ENCODE measurements at places on chromosomes 4 and X. TPM values are rescaled to one million over a fixed set of nuclear protein-coding genes. Genes with fewer than 3 reads are reported as not detected.

KDR gene
- total RNA-seq, result not detected

SLC26A1 gene
- not detected for total RNA-seq

TLR1 gene
- 5.3 TPM for total RNA-seq

SMR3B gene
- not detected for total RNA-seq

NLGN3 gene
- 0.87 TPM for total RNA-seq

GRCh38 chr4:16297003-16297402, 70.7 kb upstream of the TAPT1 start:
- no peaks in the 10 kb centered on the region for H3K4me1 ChIP-seq
- H3K27me3 ChIP-seq, result peaks cover 8% of the 10 kb centered on the region
- no peak for DNase-seq
- H3K36me3 ChIP-seq, result no peaks in the 10 kb centered on the region
- H3K27ac ChIP-seq, result no peak overlapping the region

DNA sequence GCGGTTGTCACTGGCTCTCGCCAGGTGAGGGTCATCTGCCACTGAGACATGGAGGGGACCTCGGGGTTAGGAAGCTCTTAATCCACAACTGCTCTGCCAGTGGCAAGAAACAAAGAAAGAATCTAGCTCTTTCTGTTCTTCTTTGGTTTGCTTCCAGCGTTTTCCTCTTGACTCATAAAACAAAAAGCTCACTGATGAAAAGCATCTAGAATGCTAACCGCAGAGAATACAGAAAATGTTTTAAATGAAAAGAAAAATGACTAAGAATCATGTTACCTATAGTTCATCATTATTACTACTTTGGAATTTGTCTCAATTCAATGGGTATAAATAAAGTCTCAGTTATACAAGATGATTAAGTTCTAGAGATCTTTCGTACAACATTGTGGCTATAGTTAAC, 274.8 kb upstream of the TENM3 start:
- H3K27ac ChIP-seq, result no peak overlapping the region
- DNase-seq, result no peak
- no peak overlapping the region for H3K4me3 ChIP-seq

- DNase-seq, result no peak
- no peaks in the 10 kb centered on the region for H3K4me1 ChIP-seq
- H3K27me3 ChIP-seq, result no peaks in the 10 kb centered on the region
- H3K27ac ChIP-seq, result no peak overlapping the region
- H3K4me3 ChIP-seq, result no peak overlapping the region
These were observed 403.4 kb downstream of the MAPK10 start for GRCh38 chr4:85956293-85956945.

DNA sequence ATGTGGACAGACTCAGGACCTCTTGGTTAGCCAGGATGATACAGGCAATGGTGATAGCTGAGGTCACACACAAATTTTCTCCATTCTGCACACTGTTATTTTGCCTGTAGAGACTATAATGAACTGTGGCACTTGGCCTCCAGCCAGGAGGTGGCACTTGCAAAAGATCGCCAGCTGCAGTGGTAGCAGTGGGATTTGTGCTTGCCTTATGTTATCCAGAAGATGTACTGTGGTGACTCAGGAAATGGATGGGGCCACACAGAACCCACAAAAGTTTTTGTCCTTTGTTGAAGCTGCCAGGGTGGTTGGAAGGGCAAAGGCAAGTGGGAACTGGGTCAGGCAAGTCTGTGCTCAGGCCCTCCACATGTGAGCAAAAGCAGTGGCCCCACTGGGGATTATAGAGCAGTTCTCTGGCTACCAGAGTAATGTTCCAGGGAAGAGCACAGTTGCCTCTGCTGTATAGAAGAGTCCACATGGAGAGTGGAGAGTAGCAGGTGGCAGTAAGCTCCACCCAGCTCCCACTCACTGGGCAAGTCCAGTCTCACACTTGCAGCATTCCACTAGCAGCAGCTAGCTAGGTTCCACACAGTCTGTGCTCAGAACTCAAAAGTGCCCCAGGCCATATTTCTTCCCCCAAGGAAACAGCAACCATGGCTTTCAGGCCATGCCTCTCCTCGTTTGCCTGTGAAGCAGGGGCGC, 5.9 kb upstream of the C4orf17 start:
- H3K4me3 ChIP-seq, result no peak overlapping the region
- H3K4me1 ChIP-seq, result peaks cover 26% of the 10 kb centered on the region
- H3K27ac ChIP-seq, result no peak overlapping the region
- peaks cover 8% of the 10 kb centered on the region for H3K27me3 ChIP-seq
- no peak for DNase-seq

- peaks cover 4% of the 10 kb centered on the region for H3K36me3 ChIP-seq
- no peak for DNase-seq
- no peak overlapping the region for H3K4me3 ChIP-seq
- peaks cover 2% of the 10 kb centered on the region for H3K27me3 ChIP-seq
- peaks cover 9% of the 10 kb centered on the region for H3K4me1 ChIP-seq
These were observed 523 bp upstream of the BTK start for GRCh38 chrX:101386542-101386885.

DNA sequence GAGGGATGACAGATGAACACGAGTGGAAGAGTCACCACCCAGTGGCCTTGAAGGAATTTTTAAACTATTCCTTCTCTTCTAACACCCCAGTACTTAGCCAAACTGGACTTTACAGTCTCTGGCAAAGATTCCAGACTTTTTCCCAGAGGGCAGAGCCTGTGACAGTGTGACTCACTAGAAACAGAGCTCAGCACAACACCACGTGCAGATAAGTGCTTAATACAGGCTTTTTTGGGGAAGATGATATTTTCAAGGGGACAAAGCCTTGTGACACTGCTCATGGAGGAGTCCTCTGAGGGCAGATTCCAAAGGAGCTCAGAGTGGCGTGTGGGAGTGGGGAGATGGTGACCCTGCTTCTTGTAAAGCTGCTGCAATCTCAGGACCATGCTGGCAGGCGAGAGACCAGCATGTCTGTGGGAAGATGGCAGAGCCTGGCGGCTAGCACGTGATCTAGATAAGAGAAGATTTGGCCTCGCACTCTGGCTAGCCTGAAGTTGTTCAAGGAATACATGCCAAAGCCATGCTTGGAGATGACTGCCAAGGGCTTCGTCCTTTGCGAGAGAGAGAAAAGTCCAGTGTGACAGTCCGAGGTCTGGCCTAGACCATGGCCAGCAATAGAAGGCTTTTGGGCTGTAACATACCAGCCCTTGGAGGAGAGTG, 2.4 kb downstream of the RAB33A start:
- peaks cover 46% of the 10 kb centered on the region for H3K4me1 ChIP-seq
- H3K36me3 ChIP-seq, result peaks cover 38% of the 10 kb centered on the region
- no peaks in the 10 kb centered on the region for H3K27me3 ChIP-seq
- H3K4me3 ChIP-seq, result peak overlapping the region; percentile 92
- H3K27ac ChIP-seq, result peak overlapping the region; percentile 98

- H3K4me1 ChIP-seq, result peaks cover 80% of the 10 kb centered on the region
- no peak overlapping the region for H3K4me3 ChIP-seq
- DNase-seq, result no peak
- no peak overlapping the region for H3K27ac ChIP-seq
- no peaks in the 10 kb centered on the region for H3K27me3 ChIP-seq
These were observed 13.3 kb downstream of the SLC2A9 start for GRCh38 chr4:10007793-10008608.

DNA sequence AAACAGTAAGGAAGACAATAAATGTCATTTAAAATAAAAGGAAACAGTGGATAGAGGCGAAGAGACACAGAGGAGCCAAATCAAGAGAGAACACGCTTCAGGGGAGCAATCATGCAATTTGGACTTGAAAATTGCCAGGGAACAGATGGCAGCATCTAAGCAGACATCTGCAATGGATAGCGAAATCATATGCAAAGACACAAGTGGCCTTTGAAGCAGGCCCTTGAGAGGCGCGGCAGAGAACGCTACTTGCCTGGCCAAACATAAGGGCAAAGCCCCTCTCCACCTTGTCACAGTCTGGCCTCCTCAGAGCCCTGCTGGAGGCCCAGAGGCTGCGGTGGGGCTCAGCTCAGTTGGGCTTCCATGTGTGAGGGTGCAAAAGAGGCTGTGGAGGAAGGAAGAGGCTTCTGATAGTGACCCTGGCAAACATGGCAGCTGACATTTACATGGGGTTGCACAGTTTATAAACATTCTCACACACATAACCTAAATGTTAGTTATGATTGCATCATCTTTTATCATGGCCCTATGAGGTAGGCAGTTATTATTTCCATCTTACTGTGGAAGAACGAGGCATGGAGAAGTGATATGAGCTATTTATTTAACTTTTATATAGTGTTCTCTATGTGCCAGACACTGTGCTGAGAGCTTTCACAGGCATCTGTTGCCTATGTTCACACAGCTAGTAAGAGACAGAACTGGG, 18.3 kb downstream of the ADGRG4 start:
- DNase-seq, result no peak
- H3K27ac ChIP-seq, result no peak overlapping the region
- H3K27me3 ChIP-seq, result no peaks in the 10 kb centered on the region
- H3K4me1 ChIP-seq, result no peaks in the 10 kb centered on the region
- no peak overlapping the region for H3K4me3 ChIP-seq
- H3K36me3 ChIP-seq, result no peaks in the 10 kb centered on the region

- H3K27ac ChIP-seq, result no peak overlapping the region
- no peaks in the 10 kb centered on the region for H3K36me3 ChIP-seq
- no peak overlapping the region for H3K4me3 ChIP-seq
- no peak for DNase-seq
- no peaks in the 10 kb centered on the region for H3K27me3 ChIP-seq
- no peaks in the 10 kb centered on the region for H3K4me1 ChIP-seq
These were observed 1026.6 kb downstream of the RAPGEF2 start for GRCh38 chr4:160129439-160129838.

DNA sequence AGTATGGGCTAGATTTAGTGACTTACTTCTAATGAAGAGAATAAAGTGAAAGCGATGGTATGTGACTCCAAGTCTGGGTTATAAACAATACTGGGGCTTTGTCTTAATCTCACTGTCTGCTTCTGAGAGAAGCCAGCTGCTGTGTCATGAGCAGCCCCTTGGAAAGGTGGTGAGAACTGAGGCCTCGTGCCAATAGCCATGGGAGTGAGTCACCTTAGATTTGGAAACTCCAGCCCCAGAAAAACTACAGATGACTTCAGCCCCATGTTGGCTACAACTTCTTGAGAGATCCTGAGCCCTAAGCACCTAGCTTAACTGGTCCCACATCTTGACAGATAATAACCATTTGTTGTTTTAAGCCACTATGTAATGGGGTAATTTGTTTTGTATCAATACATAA, 77.6 kb downstream of the CWH43 start:
- H3K36me3 ChIP-seq, result no peaks in the 10 kb centered on the region
- H3K27ac ChIP-seq, result no peak overlapping the region
- H3K4me3 ChIP-seq, result no peak overlapping the region
- DNase-seq, result no peak

- no peak overlapping the region for H3K27ac ChIP-seq
- no peaks in the 10 kb centered on the region for H3K27me3 ChIP-seq
- H3K4me1 ChIP-seq, result no peaks in the 10 kb centered on the region
- H3K4me3 ChIP-seq, result no peak overlapping the region
- peaks cover 10% of the 10 kb centered on the region for H3K36me3 ChIP-seq
These were observed 13.2 kb downstream of the HSD17B11 start for GRCh38 chr4:87377816-87378215.

GRCh38 chr4:120881351-120881750, 41.2 kb downstream of the PRDM5 start:
- H3K27ac ChIP-seq, result no peak overlapping the region
- H3K4me1 ChIP-seq, result no peaks in the 10 kb centered on the region
- no peak overlapping the region for H3K4me3 ChIP-seq
- no peaks in the 10 kb centered on the region for H3K36me3 ChIP-seq

GRCh38 chr4:6964858-6965257, 55.2 kb downstream of the TBC1D14 start:
- H3K4me3 ChIP-seq, result no peak overlapping the region
- no peaks in the 10 kb centered on the region for H3K27me3 ChIP-seq
- DNase-seq, result no peak
- H3K36me3 ChIP-seq, result peaks cover 13% of the 10 kb centered on the region

DNA sequence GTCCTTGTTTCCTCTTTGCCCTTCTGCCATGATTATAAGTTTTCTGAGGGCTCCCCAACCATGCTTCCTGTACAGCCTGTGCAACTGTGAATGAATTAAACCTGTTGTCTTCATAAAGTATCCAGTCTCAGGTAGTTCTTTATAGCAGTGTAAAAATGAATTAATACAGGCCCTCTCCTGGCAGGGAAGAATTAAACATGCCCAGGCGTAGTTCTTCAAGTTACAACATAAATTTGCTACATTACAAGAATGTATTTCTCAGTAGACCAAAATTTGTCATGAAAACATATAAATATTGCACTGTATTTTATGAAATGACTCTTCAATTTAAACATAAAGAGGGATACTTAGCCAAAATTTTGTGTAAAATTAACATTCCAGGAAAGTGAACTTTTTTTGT, 1089.9 kb upstream of the PCDH10 start:
- DNase-seq, result no peak
- H3K36me3 ChIP-seq, result no peaks in the 10 kb centered on the region
- no peak overlapping the region for H3K4me3 ChIP-seq
- H3K27me3 ChIP-seq, result no peaks in the 10 kb centered on the region
- no peak overlapping the region for H3K27ac ChIP-seq

DNA sequence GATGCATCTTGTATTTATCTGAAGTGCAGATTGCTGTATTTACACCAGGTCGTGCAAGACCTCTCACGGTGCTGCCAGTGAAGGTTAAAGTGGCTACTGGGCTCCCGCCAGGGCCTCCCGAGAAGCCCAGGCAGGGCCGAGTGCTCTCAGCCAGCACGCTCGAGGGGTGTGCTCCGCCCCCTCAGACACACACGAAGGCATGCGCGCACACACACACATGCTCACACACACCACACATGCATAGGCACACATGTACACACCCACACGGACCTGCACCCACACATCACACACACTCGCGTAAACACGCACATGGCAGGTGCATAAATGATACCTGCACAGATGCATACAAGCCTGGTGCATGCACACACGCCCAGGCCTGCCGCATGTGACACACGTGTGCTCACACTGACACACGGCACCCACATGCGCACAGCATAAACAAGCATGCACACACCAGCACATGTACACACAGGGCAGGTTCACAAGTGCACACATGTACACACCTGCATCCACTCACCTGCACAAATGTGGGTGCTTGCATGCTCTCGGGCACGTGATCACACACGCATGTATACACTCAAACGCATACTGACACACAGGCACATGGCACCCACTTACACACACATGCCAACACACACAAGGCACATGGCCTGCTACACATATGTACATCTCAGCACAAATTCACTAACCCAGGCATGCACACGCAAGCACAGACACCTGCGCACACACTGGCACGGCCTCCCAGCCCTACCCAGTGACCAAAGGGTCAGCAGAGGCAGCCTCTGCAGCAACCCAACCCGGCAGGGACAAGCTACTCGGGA, 71.6 kb downstream of the FAM53A start:
- no peaks in the 10 kb centered on the region for H3K36me3 ChIP-seq
- H3K27me3 ChIP-seq, result no peaks in the 10 kb centered on the region
- no peak overlapping the region for H3K27ac ChIP-seq
- peaks cover 14% of the 10 kb centered on the region for H3K4me1 ChIP-seq
- DNase-seq, result no peak
- no peak overlapping the region for H3K4me3 ChIP-seq

GRCh38 chr4:73860181-73860580, 7.1 kb downstream of the PF4V1 start:
- no peak overlapping the region for H3K27ac ChIP-seq
- H3K36me3 ChIP-seq, result no peaks in the 10 kb centered on the region
- H3K4me3 ChIP-seq, result no peak overlapping the region
- no peaks in the 10 kb centered on the region for H3K4me1 ChIP-seq
- H3K27me3 ChIP-seq, result no peaks in the 10 kb centered on the region
- no peak for DNase-seq

GRCh38 chr4:71866212-71866885, 82.5 kb upstream of the GC start:
- no peak overlapping the region for H3K27ac ChIP-seq
- H3K4me1 ChIP-seq, result no peaks in the 10 kb centered on the region
- no peaks in the 10 kb centered on the region for H3K27me3 ChIP-seq
- DNase-seq, result no peak
- no peak overlapping the region for H3K4me3 ChIP-seq

- H3K36me3 ChIP-seq, result peaks cover 5% of the 10 kb centered on the region
- no peaks in the 10 kb centered on the region for H3K27me3 ChIP-seq
- peaks cover 16% of the 10 kb centered on the region for H3K4me1 ChIP-seq
- no peak for DNase-seq
These were observed 9.5 kb downstream of the HPRT1 start for GRCh38 chrX:134469486-134469885.

All from activated CD8-positive, alpha-beta memory T cell treated with anti-CD3 and anti-CD28 coated beads, Interleukin-2, amount 10 ng/mL, durations not matched to agents 7 days and 5 days (primary cell).